Colonic mucosa (tissue), 4 donors: ENCODE measurements at places on chromosomes 4 and X. TPM values are rescaled to one million over a fixed set of nuclear protein-coding genes. Genes with fewer than 3 reads are reported as not detected.

- H3K36me3 ChIP-seq, result no peaks in the 10 kb centered on the region
- H3K4me1 ChIP-seq, result no peaks in the 10 kb centered on the region
- no peak for DNase-seq
- no peaks in the 10 kb centered on the region for H3K27me3 ChIP-seq
- no peak overlapping the region for H3K27ac ChIP-seq
- no peak overlapping the region for H3K4me3 ChIP-seq
These were observed 42.7 kb downstream of the SMC1A start for GRCh38 chrX:53379747-53380146.

DNA sequence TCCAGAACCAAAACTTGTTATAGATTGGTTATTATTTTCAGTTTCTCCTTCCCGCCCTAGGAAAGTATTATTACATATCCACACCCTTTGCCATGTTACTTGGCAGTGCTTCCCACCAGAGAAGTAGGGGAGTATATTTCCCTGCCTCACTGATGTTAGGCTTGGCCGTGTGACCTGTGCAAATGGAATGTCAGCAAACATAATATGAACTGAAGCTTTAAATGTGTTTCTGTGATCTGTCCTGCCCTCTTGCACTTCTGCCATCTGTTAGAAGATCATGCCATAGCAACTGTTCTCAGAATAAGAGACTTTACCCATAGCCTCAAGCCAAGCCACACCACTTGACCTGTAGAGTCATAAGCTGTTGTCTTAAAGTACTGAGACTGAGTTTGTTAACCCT is 36.7 kb upstream of the NEUROG2 start:
- H3K4me3 ChIP-seq, result no peak overlapping the region
- H3K27ac ChIP-seq, result no peak overlapping the region
- H3K27me3 ChIP-seq, result no peaks in the 10 kb centered on the region
- no peak for DNase-seq

DNA sequence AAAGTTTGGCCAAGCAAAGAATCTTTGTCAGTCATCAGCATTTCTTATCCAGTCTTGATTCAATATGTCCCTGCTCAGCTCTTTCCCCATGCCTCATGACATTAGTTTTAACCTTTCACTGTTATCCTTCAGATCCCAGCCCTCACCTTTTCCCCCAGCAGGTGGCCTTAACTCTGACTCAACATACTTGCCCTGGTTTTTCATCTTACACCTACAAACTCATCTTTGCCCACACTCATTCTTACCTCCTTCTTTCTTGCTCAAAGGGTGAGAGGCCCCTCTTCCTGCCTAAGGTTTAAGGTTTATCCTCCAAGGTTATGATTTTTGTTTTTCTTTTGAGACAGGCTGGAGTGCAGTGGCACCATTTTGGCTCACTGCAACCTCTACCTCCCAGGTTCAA is 10.6 kb upstream of the ANXA5 start:
- no peak overlapping the region for H3K4me3 ChIP-seq
- H3K4me1 ChIP-seq, result no peaks in the 10 kb centered on the region
- no peak for DNase-seq
- H3K27ac ChIP-seq, result no peak overlapping the region
- no peaks in the 10 kb centered on the region for H3K27me3 ChIP-seq
- no peaks in the 10 kb centered on the region for H3K36me3 ChIP-seq

- no peak overlapping the region for H3K4me3 ChIP-seq
- no peaks in the 10 kb centered on the region for H3K4me1 ChIP-seq
- DNase-seq, result no peak
- H3K36me3 ChIP-seq, result no peaks in the 10 kb centered on the region
These were observed 267.5 kb downstream of the FAT4 start for GRCh38 chr4:125582302-125582701.

DNA sequence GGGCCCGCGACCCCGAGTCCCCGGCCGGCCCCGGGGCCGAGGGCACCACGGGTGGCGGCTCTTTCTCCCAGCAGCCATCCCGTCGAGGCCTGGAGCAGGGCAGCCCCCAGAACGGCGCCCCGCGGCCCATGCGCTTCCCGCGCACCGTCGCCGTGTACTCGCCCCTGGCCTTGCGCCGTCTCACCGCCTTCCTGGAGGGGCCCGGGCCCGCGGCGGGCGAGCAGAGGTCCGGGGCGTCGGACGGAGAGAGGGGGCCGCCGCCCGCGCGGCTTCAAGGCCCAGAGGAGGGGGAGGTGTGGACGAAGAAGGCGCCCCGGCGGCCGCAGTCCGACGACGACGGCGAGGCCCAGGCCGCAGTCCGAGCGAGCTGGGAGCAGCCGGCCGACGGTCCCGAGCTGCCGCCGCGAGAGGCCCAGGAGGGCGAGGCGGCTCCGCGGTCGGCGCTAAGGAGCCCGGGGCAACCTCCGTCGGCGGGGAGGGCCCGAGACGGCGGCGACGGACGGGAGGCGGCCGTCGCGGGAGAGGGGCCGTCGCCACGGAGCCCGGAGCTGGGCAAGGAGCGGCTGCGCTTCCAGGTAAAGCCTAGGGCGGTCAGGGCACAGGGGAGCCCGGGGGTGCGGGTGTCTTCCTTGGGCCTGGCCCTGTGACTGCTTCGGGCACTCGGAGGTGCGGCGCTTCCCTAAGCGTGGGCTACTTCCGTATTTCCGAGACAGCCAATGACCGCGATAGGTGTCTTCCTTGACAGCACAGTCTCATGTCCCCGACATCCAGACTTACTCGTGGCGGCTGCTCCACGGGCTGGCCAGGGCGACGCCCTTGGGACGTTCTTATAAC is 845 bp downstream of the ZAR1 start:
- no peaks in the 10 kb centered on the region for H3K4me1 ChIP-seq
- no peak overlapping the region for H3K27ac ChIP-seq
- H3K4me3 ChIP-seq, result peak overlapping the region; percentile 34
- peak; percentile 48 for DNase-seq

- peak overlapping the region; percentile 54 for H3K27ac ChIP-seq
- peaks cover 3% of the 10 kb centered on the region for H3K4me1 ChIP-seq
- H3K36me3 ChIP-seq, result no peaks in the 10 kb centered on the region
- H3K27me3 ChIP-seq, result no peaks in the 10 kb centered on the region
- DNase-seq, result no peak
These were observed 65.0 kb downstream of the COQ2 start for GRCh38 chr4:83219344-83220331.

- H3K36me3 ChIP-seq, result no peaks in the 10 kb centered on the region
- no peak overlapping the region for H3K27ac ChIP-seq
- no peaks in the 10 kb centered on the region for H3K4me1 ChIP-seq
These were observed 415.0 kb downstream of the CCSER1 start for GRCh38 chr4:90542216-90542615.

DNA sequence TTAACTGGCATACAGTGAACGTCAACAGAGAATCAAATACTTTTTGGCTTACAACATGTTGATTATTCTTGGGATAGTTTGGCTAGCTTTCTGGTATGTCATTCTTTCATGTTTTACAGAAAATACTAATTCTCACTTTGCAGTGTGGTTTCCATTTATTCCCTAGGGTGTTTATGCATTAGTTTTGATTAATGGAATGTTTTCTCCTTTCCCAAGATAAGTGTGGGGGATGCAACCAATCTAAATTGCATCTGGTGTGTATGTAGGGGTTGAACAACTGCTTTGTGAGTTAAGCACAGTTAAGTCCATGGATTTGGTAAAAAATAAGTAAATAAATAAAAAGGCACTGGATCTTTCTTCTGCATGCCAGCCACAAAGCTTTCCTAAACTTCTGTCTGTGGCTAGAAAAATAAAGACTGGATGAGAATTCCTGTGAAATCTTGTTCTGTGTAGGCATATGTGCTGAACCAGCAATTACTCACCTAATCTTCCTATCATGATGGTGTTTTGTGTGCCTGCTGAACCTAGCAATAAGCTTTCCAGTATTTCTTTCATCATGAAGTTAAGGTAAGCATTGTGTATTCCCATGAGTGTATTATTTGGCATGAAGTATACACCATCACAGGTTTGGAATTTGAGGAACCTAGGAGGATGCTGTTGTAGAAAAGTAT is 50.6 kb upstream of the TENM3 start:
- no peaks in the 10 kb centered on the region for H3K4me1 ChIP-seq
- H3K36me3 ChIP-seq, result no peaks in the 10 kb centered on the region
- DNase-seq, result no peak
- no peaks in the 10 kb centered on the region for H3K27me3 ChIP-seq
- no peak overlapping the region for H3K4me3 ChIP-seq

DNA sequence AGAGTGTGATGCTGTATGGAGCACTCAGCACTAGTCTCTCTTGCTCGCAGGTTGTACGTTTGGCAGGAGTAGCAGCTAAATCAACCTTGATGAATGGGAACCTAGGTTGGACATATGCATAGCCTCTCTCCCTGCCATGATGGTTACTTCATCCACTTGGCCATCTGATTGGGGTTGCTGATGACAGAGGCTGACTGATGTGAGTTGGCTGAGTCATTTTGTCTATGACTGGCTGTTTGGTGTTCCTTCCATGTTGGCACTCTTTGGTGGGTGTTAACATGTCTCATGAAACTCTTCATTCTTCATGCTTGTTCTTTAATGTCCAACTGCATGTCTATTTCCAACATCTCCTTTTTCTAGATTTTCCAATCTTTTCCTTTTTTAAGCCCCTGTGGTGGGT is 31.6 kb upstream of the SPARCL1 start:
- H3K27me3 ChIP-seq, result no peaks in the 10 kb centered on the region
- DNase-seq, result no peak
- H3K4me1 ChIP-seq, result no peaks in the 10 kb centered on the region
- no peak overlapping the region for H3K4me3 ChIP-seq
- H3K27ac ChIP-seq, result no peak overlapping the region
- H3K36me3 ChIP-seq, result no peaks in the 10 kb centered on the region

DNA sequence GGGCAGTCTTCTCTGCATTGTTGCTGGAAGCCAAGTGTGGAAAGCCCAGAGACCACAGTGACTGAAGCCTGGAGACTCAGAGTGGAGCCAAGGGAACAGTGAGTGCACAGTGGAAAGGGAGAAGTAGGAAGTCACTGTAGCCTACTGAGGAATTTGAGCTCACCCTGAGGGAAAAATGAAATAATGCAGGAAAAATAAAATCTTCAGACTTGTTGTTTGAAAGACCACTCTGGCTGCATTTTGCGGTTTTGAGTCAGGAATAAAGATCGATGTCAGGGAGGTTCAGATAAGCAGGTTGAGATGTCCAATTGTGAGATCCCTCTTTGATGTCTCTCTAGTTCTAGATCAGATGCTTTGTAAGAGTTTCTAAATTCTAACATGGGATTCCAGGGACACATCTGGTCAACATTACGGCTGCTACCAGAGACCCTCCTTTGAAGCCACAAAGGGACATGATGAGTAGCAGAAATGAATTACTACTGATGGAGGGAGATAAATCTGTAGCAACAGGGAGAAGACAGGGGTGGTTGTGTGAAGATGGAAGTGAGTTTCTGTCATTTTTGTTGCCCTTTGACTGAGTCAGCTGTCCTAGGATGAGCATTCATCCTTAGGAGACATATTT is 8.4 kb downstream of the ADH4 start:
- H3K27me3 ChIP-seq, result no peaks in the 10 kb centered on the region
- no peak overlapping the region for H3K27ac ChIP-seq
- no peaks in the 10 kb centered on the region for H3K36me3 ChIP-seq
- H3K4me3 ChIP-seq, result no peak overlapping the region

GRCh38 chr4:113101669-113102068 is 52.2 kb downstream of the ANK2 start:
- no peak for DNase-seq
- H3K36me3 ChIP-seq, result no peaks in the 10 kb centered on the region
- no peaks in the 10 kb centered on the region for H3K4me1 ChIP-seq
- H3K27ac ChIP-seq, result no peak overlapping the region

GRCh38 chr4:24793219-24794005 is 2.0 kb upstream of the SOD3 start:
- DNase-seq, result no peak
- H3K27me3 ChIP-seq, result no peaks in the 10 kb centered on the region
- H3K27ac ChIP-seq, result no peak overlapping the region
- H3K4me1 ChIP-seq, result peaks cover 3% of the 10 kb centered on the region
- H3K36me3 ChIP-seq, result no peaks in the 10 kb centered on the region
- H3K4me3 ChIP-seq, result no peak overlapping the region

DNA sequence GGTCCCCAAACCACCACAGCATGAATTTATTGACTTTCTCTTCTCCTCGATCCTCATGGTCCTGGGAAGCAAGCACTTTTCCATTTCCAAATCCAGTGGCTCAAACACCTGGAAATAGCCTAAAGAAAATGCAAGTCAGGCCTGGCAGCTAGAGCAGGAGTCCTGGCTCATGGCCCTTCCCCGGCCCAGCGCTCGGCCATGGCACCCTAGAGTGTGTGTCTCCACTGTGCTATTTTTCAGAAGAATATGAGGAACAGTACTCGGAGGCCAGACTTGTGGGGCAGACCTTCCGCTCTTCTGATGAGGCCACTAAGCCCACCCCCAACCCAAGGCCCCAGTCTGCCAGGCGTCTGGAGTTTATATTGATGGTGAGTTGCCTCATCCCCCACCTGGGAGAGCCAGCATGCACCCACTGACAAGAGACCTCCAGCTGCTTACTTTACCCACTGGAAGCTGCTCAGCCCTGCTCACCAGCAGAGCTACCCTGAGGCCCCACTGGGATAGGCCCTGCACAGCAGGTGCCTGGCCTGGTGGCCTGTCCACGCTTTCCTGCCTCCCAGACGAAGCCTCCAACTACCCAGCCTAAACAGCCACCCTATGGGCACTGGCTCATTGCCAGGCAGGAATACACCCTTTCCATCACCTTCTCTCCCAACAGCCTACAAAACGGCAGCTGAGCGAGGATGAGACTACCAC is 2.3 kb upstream of the RTL5 start:
- H3K4me3 ChIP-seq, result no peak overlapping the region
- H3K4me1 ChIP-seq, result no peaks in the 10 kb centered on the region
- H3K27ac ChIP-seq, result no peak overlapping the region
- no peaks in the 10 kb centered on the region for H3K36me3 ChIP-seq
- H3K27me3 ChIP-seq, result peaks cover 13% of the 10 kb centered on the region

- H3K4me1 ChIP-seq, result no peaks in the 10 kb centered on the region
- no peaks in the 10 kb centered on the region for H3K36me3 ChIP-seq
- H3K27ac ChIP-seq, result no peak overlapping the region
- no peak overlapping the region for H3K4me3 ChIP-seq
These were observed 605.2 kb upstream of the EPHA5 start for GRCh38 chr4:66275411-66276038.

DNA sequence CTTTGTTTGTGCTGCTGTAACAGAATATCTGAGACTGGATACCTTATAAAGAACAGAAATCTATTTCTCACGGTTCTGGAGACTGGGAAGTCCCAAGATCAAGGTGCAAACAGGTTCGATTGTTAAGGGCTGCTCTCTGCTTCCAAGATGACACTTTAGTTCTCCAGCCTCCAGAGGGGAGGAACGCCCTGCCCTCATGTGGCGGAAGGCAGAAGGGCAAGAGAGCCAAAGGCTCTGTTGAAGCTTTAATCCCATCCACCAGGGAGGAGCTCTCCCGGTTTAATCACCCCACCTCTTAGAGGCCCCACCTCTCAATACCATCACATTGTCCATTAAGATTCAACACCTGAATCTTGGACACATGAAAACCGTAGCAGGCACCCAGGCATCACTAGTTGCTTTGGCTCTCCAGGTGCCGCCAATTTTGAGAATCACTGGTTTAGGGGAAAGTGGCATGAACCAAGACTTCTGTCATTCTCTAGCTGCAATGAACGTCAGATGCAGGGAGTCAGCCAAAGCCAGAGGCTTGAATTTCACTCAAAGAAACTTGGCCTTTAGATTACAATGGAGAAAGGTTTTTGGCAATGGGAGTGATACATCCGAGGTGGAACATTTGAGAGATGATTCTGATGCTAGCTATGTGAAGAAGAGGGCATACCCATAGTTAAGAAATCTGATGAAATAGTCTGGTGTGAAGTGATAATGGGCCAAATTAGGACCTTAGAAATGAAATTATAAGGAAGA is 15.7 kb downstream of the FHL1 start:
- no peaks in the 10 kb centered on the region for H3K4me1 ChIP-seq
- peak; percentile 51 for DNase-seq
- no peak overlapping the region for H3K27ac ChIP-seq
- H3K4me3 ChIP-seq, result no peak overlapping the region

Gene RHOXF1
- total RNA-seq, result not detected

Gene UGT2B17
- total RNA-seq, result 639 TPM

Gene XAGE1A
- total RNA-seq, result not detected
